ENCODE measurements at places on chromosomes 13 and 19.

GRCh38 chr13:50290186-50290585, 274.9 kb downstream of the KCNRG start:
- ATAC-seq = no peak

GRCh38 chr19:55700813-55701212, 25.8 kb downstream of the EPN1 start:
- ATAC-seq = no peak

DNA sequence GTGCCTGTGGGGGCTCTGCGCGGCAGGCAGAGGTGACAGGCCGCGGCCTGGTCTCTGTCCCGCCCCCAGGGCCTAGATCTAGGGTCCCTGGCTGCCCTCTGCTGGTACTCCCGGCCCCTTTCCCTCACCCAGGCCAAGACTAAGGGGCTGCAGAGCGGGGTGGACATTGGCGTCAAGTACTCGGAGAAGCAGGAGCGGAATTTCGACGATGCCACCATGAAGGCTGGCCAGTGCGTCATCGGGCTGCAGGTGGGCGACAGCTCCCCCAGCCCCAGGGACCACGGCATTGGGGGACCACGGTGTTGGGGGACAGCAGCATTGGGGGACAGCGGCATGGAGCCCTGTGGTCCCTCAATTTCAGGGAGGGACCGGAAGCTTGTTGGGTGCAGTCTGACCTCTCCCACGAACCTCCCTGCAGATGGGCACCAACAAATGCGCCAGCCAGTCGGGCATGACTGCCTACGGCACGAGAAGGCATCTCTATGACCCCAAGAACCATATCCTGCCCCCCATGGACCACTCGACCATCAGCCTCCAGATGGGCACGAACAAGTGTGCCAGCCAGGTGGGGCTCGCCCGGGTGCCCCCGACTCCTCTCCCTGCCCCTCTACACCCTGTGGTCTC, 3.8 kb upstream of the ABCA7 start:
- ATAC-seq = no peak

- no peak for ATAC-seq
Observed at GRCh38 chr13:100130092-100130491, 41.2 kb downstream of the PCCA start.

DNA sequence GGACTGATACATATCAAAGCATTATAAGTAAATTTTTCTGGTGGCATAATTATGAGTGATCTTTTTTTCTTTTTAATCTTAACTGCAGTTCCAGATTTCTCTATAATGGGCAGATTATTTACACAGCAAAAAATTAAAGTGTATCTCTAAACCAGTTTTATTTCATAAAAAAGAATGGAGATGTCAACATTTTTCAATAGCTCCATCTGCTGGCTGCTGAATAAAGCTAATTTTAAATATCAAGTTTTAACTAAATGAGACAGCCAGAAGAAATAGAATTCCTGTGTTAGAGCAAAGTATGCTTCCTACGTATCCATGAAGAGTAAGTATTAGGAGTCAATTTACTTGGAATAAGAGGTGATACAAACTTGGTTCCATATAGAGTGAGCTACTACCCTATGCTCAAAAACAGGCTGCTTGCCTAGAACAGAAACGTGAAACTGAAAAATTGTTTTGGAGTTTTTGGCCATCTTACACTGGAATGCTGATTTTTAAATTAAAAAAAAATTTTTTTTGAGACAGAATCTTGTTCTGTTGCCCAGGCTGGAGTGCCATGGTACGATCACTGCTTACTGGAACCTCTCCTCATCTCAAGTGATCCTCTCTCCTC, 5.0 kb upstream of the PDS5B start:
- ATAC-seq = no peak

- peak; percentile 28 for ATAC-seq
Observed at GRCh38 chr13:33764716-33765115, 53.2 kb upstream of the RFC3 start.
